ENCODE measurements at places on chromosomes 1 and 21.

- DNase-seq: no peak
Observed at GRCh38 chr1:95138223-95138622, 21.1 kb downstream of the TLCD4 start.

GRCh38 chr1:93581917-93582850, 99.5 kb downstream of the BCAR3 start:
- no peak for DNase-seq

- DNase-seq: no peak
Observed at GRCh38 chr1:153399401-153400055, 8.7 kb upstream of the S100A8 start.

DNA sequence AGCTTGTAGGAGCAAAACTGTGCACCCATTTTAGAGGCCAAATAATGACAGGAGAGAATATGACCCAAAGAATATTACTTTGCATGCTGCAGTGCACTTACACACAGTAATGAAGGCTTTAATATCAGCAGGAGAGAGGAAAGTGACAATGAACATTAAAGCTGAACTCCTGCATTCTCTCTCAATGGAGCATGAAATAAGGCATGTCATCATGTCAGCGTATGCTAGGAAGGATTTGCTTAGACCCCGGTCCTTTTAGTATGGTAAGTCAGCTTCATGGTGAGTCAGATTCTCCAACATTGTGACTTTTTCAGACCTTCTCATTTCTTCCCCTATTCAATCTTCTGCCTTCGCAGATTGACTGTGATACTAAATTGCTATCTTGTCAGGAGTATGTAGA, 210.7 kb upstream of the TMPRSS15 start:
- DNase-seq: no peak

DNA sequence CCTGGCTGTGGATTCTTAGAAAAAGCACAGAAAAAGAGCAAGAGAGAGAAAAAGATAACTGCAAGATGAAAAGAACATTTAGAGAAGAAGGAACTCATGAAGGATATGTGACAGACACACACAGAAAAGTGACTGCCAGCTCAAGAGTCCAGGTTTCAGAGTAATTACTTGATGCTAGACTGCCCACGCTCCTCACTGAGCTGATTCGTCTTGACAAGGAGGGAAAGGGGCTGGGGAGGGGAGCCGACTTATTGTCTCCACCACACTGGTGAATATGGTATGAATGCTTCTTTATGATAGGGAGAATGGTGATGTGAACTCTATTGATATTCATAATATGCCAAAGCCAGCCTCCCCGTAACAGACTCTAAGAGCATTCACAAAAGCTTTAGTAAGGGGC, 140.4 kb downstream of the BRINP2 start:
- no peak for DNase-seq

- no peak for DNase-seq
Observed at GRCh38 chr1:57603696-57604095, 179.8 kb upstream of the DAB1 start.

GRCh38 chr21:38743772-38744529, 61.8 kb upstream of the ETS2 start:
- DNase-seq: no peak

DNA sequence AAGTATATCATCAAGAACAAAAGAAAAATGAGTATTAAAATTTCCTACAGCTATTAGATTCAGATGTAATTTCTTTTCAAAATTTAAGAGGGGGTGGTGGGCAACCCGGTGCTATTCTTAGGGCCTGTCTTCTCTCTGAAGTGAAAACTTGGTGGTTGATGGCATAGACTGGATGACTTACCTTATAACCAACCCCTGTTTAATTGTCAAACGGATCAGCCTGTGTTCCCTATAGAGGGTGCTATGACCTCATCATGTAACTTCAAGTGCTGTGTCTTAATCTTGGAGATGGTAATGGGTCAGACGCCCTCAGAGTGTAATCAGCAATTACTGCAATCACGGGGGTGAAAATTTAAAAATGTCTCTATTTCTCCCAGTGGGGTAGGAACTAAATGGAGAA, 176.2 kb downstream of the PCP4 start:
- peak; percentile 10 for DNase-seq

DNA sequence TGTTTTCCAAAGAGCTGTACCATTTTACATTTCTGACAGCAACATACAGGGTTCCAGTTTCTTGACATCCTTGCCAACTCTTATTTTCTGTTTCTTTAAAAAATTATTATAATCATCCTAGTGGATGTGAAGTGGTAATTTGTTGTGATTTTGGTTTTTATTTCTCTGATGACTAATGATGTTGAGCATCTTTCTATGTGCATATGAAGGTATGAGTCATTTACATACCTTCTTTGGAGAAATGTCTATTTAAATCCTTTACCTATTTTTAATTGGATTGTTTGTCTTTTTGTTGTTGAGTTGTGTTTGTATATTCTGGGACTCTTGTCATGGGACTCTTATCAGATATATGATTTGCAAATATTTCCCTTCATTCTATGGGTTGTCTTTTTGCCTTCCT, 20.8 kb upstream of the MPC2 start:
- DNase-seq: no peak

DNA sequence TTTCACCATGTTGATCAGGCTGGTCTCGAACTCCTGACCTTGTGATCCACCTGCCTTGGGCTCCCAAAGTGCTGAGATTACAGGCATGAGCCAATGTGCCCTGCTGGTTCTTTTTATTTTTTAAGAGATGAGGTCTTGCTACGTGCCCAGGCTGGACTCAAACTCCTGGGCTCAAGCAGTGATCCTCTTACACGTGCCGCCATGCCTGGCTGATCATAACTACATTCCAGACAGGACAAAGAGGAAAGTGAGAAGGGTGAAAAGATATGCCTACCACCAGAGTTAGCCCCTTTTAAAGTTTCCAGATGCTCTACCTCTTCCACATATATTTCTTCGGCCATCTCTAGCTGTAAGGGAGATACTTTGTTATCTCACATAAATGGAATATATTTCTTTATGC, 79.7 kb upstream of the SOX13 start:
- DNase-seq: no peak

DNA sequence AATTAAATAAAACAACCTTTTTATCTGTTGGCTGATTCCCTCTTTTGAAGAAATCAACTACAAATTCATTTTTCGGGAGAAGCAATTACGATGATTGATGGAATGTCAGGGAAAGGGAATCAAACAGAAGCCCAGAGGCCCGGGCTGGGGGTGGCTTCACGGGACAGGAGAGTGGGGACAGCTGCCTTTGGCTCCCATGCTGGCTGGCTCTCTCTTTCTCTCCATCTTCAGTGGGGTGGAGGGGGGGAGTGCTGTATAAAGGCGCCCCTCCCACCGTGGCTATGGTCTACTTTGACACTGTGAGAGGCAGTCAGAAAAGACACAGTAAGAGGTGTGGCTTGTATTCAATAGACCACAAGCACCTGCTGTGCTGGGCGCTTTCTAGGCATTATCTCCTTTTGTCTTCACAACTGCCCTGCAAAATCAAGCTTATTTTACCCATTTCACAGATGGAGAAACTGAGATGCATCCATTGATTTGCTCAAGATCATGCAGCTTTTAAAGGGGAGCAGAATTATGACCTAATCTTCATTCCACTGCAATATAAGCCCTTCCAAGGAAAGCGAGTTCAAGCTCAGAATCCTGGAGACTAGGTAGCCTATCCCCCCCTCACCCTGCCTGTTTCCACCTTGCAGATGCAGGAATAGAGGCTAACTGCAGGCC, 92.9 kb downstream of the GRIK3 start:
- no peak for DNase-seq

GRCh38 chr1:197198333-197198732, 51.9 kb upstream of the ASPM start:
- DNase-seq: no peak

- DNase-seq: peak; percentile 36
Observed at GRCh38 chr1:178725466-178726086, 532 bp downstream of the RALGPS2 start.

- DNase-seq: no peak
Observed at GRCh38 chr21:43361493-43362296, 65.2 kb downstream of the SIK1 start.

DNA sequence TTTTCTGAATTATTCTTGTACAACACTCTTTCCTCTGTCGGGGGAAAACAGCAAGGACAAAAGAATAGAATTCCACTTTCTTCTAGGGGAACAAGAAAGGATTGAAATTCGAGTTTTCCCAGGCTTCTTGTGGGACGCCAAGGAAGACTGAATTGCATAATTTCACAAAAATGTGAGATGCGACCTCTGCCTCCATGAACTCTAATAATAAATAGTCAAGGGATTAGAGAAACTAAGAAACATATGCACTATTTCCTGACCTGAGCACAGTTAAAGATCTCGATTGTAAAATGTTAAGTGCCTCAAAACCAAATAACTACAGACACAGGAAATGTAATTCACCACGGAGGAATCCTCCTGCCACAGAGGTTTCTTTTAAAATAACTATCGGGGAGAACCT, 117.3 kb upstream of the MARK1 start:
- no peak for DNase-seq

DNA sequence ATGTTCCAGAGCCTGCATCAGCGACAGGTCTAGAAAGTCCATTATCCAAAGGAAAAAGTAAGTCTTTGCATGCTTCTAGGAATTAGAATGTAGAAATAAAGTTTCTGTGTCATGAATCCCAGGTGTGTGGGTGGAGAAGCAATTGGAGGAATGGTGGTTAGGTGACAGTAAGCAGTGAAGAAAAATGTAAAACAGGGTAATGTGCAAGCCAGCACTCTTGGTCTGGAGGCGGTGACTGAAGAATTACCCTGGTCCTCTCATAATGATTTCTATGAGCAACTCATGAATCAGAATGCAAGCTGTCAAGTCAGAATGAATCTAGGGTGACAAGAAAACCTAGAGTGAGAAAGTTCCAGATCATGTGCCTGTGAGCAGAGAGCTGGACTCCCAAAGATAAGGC, 33.6 kb downstream of the PLPPR4 start:
- no peak for DNase-seq

- DNase-seq: no peak
Observed at GRCh38 chr1:236338096-236338495, 56.0 kb upstream of the EDARADD start.

DNA sequence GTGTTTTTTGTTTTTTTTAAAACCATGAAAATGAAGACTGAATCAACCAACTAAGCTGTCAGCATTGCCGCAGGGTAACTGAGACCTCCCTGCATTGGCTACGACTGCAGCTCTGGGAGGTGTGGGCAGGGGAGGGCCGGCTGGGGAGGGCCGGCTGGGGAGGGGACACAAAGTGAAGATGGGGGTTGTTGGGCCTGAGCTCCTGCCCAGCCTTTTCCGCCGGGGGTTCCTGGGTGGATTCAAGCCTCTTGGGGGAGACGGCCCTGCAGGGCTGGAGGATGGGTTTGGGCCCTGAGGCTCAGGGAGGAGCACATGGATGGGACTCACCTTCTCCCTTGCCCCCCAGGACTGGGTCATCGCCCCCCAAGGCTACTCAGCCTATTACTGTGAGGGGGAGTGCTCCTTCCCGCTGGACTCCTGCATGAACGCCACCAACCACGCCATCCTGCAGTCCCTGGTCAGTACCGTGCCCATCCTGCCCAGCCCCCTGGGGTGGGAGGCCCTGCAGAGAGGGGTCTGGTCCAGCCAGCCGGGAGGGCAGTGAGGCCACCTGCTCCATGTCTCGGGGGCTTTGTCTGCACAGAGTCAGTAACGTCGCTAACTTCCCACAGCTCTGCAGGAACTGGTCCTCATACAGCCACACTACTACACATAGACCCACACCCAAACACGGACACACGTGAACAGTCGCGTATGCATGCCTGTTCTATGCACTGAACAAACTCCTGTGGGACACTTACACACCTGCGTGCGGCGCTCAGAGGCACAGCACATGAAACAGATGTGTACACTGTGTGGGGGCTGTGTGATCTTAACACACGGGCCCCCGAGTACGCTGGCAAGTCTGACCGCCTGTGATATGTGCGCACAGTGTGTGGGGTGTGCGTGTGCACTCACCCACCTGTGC, 31.5 kb downstream of the BMP8A start:
- DNase-seq: no peak

GRCh38 chr21:32587651-32588050, 2.3 kb upstream of the TCP10L start:
- no peak for DNase-seq

- DNase-seq: no peak
Observed at GRCh38 chr1:23925279-23925678, 12.1 kb upstream of the CNR2 start.

DNA sequence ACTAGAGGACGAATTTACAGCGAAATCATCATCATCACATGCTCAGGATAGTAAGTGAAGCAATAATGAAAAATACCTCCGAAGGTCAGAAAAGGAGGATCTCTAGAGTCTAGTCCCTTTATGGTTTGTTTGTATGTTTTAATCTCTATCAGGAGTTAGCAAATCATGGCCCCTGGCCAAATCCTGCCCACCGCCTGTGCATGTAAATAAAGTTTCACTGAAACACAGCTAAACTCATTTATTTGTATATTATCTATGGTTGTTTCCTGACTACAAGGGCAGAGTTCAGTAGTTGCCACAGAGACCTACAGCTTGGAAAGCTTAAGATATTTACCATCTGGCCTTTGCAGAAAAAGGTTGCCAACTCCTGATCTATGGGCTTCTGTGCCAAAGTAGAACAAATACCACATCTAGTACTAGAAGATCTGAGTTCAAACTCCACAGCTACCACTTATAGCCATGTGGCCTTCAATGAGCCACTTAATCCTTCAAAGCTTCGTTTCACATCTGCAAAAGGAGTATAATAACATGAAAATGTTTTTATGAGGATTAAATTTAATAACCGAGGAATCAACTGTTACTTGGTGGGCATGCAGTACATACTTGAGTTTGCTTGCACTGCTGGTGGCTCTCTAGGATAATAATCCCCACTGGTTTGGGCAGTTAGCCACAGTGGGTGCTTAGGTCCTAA, 94.0 kb upstream of the KIF26B start:
- no peak for DNase-seq

DNA sequence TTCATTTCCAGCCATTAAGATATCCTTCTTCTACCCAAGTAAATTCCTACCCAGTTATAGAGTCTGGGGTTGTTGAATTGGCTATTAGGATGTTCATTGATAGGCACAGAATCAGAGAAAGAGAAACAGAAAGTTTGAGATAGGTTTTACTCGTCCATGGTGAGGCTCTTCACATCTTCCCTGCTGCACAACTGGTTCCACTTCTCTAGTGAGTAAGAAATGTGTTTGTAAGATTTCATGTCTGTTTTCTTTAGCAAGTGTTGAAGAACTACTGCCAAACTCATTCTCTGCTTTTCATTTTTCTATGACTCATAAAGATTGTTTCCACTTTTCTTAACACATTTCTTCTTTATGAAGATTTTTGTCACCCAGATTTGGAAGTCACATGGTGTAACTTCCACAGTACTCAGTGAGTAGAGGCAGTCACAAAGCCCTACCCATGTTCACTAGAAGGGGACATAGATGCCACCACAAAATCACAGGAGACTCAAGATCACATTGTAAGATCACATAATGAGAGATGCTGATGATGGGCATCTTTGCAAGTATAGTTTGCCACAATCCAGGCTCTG, 152.3 kb downstream of the SNX7 start:
- DNase-seq: no peak

GRCh38 chr1:160017592-160017991, 14.2 kb downstream of the PIGM start:
- no peak for DNase-seq

- DNase-seq: no peak
Observed at GRCh38 chr1:112536561-112536960, 27.8 kb downstream of the WNT2B start.

- no peak for DNase-seq
Observed at GRCh38 chr1:198549866-198550265, 9.4 kb upstream of the ATP6V1G3 start.

Data from SK-MEL-5 (cell line).